Upper lobe of left lung (tissue), 6 donors: ENCODE measurements at places on chromosomes 1 and 21.
A peak's percentile ranks its signal among the peaks of the same experiment; 100 is the strongest.

DNA sequence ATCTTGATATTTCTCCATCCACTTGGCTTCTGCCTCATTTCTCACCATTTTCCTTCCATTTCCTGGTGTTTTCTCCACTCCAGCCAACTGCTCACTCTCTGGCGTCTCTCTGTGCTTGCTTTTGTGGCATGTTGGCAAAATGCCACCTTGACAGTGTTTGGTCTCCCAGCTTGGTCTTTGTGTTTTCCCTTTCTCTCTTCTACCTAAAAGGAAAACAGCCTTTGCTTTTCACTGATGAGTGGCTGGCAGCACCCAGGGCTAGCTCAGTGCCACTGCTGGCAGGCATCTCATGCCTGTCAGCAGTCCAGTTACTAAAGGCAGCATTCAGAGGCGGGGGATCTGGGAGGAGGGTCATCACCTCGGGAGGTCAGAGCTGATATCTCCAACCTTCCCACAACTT lies 55.3 kb upstream of the DSCAM start:
- no peak for DNase-seq

DNA sequence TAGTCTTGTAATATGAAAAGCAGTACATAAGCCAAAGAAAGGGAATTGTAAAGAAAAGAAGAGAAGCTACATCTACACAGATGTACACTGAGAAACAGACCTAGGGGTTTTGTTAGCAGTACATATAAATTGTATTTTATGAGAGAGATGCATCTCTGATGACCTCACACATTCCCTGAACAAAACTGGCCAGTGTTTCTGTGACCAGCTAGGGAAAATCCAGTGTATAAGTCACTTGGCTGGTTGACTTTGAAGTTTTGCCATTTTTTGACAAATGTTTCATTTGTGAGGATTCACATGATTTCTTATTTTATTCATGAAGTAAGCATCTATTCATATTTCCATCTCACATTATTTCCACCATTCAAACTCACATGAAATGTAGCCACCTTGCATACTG lies 28.3 kb upstream of the DYNLT5 start:
- no peak for DNase-seq

DNA sequence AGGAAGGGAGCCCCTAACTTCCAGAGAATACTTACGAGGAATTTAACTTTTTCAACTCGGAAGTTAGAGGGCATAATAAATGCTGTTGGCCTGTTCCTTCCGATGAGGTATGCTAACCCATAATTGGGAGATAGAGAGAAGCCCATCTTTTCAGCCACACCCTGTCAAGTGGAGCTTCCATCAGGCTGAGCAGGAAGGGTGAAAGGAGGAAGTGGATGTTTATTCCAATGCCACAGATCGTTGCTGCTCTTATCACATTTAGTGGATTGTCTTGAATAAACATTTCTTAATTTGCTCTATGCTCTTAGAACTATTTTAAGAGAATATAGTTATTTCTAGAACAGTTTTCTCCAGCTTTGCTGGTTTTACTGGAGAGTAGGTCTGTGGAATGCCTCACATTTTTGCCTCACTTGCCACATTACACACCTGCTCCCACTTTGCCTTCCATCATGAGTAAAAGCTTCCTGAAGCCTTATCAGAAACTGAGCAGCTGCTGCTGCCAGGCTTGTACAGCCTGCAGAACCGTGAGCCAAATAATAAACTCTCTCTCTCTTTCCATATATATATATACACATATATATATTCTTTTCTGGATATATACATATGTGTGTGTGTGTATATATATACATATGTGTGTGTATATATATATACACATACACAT lies 60.0 kb upstream of the RGS21 start:
- DNase-seq: no peak

DNA sequence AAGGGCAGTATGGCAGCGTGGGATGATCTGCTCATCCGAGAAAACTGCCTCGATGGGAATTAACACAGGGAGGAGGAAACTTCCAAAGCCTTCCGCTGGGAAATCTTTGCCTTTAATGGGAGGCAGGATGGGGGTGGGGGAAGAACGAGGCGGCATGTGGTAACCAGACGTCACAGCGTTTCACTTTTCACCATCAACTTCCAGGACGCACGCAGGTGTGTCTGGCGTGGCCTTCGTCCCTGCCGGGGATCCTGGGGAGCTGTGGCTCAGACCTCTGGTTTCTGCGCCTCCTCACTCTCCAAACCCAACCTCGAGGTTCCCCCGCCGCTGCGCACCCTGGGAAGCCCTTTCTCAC lies 282 bp downstream of the RSPH1 start:
- DNase-seq: peak; percentile 34

DNA sequence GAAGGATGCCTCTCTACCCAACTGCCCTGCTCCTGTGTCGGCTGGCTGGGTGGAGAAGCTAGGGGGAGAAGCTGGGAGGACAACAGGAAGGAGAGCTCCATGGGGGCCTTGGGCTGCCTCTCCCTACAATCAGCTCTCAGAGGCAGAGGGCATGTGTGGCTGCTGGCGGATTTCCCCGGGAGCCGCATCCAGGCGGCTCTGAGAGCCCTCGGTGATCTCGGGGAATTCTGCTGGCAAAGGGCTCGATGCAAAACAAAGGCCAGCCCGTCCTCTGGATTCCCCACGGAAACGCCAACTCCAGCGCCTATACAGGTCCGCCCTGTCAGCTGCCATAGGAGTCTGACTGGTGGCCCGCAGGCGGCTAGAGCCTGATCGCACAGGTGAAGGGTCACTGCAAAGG lies 26.4 kb upstream of the EVA1B start:
- DNase-seq: no peak

DNA sequence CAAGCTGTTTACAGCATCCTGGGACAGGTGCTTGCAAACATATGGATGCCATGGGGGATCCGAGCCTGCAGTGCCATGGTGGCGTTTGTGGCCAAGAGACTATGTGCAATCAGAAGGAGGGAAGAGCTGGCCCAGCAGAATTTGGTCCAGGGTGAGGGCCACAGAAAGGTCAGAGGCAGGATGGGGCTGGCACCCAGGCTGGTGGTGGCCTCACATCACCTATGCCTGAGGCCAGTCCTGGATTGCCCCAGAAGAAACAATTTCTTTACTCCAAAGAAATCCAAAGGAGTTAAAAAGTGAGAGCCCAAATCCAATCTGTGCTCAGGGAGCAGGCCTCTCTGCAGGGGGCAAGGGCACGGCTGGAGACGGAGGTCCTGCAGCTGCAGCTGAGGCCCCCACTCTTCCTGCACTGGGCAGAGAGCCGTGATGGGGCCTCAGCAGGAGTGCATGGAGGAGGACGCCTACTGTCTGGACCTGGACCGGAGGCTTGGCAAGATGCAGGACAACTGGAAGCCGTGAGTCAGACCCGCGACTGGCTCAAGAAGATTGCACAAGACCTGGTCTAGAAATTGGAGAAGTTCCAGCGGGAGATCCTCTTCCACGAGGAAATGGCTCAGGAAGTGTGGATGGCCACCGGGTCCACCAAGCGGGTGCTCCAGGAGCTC lies 163.5 kb downstream of the RYR2 start:
- peak; percentile 26 for DNase-seq

DNA sequence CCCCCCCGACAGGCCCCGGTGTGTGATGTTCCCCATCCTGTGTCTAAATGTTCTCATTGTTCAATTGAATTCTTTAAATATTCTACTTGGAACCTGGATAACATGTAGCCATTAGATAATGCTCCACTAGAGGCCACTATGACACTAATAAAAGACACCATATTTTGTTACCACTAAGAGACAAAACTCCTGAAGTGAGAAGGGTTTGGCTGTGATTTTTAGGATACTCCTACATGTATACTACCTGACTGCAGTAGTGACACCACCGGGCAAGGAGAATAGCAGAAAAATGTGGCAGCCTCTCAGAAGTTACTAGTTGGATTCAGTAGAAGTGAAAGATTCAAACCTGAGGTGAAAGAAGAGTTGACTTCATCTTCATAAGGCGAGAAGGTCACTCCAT lies 36.0 kb downstream of the F5 start:
- DNase-seq: no peak
